ENCODE measurements at places on chromosomes 7 and 10.

DNA sequence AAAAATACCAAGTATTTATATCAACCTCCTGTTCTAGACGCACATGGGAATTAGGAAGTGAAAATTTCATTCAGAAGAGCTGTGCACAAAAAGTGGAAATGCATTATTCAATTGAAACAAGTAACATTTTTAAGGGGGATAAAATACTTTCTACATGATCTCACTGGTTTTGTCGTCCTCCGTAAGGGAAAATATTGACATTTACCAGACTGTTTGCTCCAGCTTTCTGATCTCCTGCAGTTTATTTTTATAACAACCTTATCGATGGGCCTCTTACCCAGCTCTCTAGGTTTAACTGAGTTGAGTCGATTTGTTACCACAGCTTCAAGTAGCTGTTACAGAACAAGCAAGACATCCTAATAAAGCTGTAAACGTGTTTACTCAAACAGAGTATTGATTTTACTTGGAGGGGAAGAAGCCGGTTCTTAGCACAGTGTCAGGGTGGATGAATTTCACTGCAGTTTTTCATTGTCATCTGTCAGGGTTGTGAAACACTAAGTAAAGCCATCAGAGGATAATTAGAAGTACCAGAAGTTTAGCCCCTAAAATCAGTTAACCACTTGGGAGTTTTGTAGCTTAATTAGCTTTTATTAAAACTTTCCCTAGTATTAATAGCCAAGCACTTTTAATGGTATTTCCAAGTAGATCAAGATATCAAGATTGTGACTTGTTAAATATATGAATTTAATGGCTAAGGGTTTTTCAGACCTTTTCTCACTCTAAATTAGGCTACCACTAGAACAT is 142.6 kb upstream of the KAT6B start:
- DNase-seq = peak; percentile 42

- no peak for DNase-seq
Observed at GRCh38 chr10:81096558-81096957, 558.9 kb downstream of the SH2D4B start.

DNA sequence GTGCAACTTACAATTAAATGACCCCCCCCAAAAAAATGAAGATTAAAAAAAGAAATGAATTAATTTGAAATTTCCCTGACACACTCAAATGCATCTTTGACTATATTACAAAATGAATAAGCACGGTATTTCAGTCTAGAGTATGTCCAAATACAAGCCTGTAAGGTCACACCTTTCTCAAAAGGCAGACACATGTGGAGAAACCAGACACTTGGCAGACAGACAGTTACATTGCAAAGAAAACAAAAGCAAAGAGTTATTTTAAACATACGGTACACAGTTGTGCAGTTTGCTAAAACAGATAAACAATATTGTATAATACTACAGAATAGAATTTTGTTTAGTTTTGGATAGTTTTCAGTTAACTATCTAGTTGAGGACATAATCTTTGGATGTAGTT is 153.0 kb downstream of the ATE1 start:
- no peak for DNase-seq

DNA sequence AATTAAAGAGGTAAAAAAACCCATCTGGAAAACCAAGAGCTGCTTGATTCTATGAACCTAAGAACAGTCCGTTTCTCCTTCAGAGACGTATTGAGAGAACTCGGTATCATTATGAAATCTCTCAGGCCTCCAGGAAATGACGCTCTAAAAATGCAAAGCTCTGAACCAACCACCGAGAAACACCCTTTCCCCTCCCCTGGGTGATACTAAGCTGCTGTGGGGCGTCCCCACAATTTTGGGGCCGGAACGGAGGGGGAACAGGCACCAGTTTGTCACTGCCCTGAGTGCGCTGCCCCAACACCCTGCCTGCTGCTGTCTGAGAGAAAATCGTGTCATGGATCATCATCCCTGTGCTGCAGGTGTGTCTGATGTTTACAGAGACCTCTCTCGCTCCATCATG is 509.5 kb downstream of the DNAJB6 start:
- no peak for DNase-seq

DNA sequence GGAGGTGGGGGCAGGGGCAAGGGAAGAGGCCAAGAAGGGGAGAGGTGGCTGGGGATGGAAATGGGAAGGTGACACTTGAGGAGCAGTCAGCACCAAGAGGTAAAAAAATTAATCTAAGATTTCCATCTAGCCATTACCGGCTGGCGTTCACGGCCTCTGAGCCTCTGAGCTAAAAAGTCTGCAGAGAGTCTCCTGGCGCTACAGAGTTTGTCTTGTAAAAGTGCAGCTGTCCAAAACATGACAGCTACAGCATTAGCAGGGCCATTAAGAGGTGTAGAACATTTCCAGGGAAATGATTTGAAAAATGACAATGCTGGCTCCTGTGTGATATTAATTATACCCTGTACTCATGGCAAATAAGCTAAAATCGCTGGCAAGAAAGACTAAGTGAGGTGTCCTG is 167.6 kb downstream of the LRMDA start:
- no peak for DNase-seq

- no peak for DNase-seq
Observed at GRCh38 chr10:127534496-127534895, 14.6 kb upstream of the NPS start.

DNA sequence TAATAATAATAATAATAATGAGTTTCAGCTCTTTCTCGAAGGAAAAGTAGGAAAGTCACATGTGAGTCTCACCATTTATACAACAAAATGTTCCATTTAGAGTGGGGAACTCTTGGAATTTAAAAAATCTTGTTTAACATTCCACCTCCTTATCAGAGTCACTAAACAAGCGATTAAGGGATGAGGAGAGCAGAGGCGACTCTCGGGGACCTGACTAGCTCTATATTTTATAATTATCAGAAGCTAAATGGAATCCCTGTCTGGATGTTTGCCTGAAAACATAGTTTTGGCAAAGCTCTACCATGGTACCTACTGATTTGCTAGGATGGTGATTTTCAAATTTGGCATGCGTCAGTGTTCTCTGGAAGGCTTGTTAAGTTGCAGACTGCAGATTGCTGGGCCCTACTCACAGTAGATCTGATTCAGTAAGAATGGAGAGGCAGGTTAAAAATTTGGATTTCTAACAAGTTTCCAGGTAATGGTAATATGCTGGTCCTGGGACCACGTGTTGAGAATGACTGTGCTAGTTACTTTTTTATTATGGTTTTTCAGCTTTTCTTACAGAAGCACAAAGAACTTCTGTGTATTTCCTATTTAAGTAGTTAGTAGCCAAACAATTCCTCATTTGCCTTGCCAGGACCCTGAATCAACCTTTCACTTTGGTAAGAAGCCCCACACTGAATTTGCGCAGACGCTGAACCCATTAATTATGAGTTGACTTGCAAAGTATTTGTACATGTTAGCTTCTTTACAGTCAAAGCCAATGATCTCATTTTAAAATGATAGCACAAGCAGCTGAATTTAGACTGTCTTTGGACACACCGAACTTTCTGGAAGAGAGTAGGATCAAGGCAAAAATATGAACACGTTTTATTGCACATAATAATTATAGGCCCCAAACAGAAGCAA is 39.5 kb downstream of the CPED1 start:
- no peak for DNase-seq

DNA sequence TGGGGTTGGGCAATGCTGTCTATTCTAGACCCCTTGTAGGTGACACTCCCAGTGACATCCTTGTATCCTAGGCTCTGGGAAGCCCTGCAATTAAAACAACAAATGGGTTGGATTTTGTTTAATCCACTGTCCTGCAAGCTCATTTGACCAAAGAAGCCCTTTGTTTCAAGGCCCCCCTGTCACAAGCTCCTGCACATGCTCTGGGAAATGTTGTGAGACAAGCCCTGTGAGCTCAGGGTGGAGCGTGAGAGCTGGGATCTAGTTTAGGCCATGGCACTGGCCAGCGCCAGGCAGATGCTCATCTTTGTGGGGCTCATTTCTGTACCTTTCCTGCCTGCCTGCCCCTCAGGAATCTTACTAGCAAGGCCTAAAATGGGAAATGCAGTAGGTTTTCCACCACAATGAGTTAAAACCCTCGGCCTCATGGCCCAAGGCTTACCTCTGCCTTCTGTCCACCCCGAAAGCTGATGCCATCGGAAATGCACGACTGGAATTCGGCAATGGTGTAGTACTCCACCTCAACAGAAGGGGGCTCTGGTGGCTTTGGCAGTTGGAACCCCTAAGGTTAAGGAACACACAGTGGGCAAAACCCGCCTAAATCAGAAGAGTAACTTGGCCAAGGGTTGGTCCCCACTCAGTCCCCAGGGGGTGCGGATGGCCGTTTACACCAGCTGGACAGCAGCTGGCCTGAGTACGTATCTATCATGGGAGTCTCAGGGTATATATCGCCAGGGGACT is 112.0 kb downstream of the NEURL1 start:
- DNase-seq = no peak

DNA sequence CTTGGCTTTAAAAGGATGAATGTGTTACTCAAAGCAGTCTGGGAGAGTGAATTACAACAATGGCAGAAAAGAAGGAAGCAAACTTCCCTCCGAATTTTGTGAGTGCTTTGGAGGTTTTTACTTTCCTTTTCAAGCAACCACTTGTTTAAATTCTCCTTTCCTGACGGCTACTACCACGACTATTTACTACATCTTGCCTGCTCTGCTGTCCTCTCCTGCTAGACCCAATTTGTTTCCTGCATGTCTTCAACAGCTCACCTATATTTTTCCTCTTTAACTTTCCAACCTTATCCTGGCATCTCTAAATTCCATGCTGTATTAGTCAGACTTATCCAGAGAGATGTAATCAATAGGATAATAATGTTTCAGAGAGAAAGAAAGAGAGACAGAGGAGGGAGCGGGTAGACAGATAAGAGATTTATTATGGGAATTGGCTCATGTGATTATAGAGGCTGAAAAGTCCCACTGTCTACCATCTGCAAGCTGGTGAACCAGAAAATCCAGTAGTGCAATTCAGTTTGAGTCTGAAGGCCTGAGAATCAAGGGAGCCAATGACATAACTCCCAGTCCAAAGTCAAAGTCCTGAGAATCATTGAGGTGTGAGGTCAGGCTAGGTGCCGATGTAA is 42.8 kb upstream of the SLC13A1 start:
- peak; percentile 22 for DNase-seq

DNA sequence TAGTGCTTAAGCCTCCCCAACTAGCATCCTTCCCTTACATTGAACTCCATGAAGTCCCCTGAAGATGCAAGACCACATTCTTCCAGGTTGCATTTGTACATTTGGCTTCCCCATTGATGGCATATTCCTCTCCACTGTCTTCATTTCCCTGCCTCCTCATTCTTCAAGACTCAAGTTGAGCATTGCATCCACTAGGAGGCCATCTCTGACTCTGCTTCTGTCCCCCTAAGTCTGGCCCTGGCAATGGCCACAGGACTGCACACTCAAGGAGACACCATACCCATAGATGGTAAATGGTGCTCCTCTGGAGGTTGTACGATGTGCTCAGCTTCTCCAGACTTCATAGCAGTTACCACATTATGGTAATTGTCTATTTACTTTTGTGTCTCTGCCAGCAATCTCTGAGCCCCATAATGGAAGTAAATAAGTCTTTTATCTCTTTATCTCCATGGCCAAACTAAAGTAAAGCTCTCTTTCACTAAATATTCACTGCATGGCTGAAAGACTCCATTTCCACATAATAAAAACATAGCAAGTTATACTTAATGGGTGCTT is 112.6 kb downstream of the PTPRZ1 start:
- no peak for DNase-seq

GRCh38 chr10:116026315-116026714 is 246.7 kb downstream of the GFRA1 start:
- DNase-seq = no peak

GRCh38 chr10:131742500-131742951 is 158.3 kb upstream of the PPP2R2D start:
- no peak for DNase-seq

GRCh38 chr7:1767524-1767923 is 97.4 kb downstream of the ELFN1 start:
- DNase-seq = peak; percentile 9

- no peak for DNase-seq
Observed at GRCh38 chr10:102342958-102343357, 52.5 kb upstream of the NFKB2 start.

GRCh38 chr10:92598321-92598720 is 5.4 kb downstream of the KIF11 start:
- no peak for DNase-seq

GRCh38 chr7:69624435-69625230 is 26.4 kb downstream of the AUTS2 start:
- DNase-seq = peak; percentile 38

- no peak for DNase-seq
Observed at GRCh38 chr7:40804477-40805215, 669.8 kb downstream of the SUGCT start.

DNA sequence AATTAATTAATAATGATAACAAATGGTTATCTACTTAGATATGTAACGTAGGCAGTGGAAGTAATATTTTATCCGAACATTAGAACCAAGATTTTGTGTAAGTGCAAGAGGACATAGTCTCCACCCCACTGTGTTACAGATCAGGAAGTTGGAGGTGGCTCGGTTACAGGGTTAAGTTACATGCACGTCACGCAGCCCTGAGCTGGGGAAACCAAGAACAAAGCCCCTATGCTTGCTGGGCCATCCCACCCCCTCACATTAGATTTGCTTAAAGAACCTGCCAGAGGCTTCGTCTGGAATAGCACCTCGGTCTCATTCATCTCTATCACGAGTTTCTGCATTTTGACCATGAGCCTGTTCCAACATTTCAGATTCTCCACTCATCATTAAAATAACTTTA is 214.1 kb downstream of the ADARB2 start:
- DNase-seq = no peak

DNA sequence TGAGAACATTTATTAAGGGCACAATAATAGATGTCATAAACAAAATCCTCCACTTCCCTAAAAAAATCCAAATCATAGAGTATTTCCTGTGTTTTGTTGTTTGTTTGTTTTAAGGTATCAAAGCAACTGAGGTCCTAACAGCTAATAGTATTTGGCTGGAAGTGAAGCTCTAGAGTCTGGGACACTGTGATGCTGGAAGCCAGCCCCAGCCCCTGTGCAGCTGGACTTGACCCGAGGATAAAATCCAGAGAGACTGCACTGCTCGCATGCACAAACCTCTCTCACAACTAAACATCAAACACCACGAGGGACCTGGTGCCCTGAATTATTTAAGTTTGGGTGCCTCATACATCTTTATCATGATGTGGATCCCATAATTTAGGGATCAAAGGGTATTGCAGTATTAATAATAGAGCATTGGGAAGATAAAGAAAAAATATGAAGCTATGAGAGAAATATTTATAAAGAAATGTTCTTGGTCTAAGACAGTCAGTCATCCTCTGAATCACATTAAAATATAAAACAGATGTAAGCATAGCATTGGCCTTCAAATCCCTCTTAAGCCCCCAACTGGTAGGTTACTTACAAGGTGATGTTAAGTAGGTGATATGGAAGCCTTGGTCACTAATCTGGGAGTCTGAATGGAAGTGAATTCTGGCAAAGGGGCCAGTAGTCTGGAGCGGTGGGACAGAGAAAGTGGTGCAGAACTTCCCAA is 44.4 kb downstream of the CUBN start:
- no peak for DNase-seq

All from NCI-H1092 treated with DMSO at 0.1 percent for 48 hours (cell line).